ENCODE measurements at places on chromosomes 6 and 20. TPM values are rescaled to one million over a fixed set of nuclear protein-coding genes. Genes with fewer than 3 reads are reported as not detected.
A peak's percentile ranks its signal among the peaks of the same experiment; 100 is the strongest.

DNA sequence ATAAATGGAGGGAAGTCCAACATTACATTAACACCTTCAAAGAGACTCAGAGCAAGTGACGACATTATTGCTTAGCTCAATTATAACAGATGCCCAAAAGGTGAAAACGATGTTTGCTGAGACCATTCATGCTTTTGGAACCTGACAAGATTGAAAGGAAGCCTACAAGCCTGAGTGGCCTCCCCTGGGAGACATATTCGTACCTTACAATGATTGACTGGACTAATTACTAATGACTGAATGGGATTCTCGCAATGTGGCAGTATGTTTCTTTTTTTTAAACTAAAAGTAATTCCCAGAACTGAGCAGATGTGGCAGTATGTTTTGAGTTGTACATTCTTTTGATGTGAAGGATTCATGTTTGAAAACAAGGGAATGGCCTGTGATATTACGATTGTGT, 49.9 kb downstream of the VEGFA start:
- no peaks in the 10 kb centered on the region for H3K36me3 ChIP-seq
- no peak overlapping the region for H3K4me3 ChIP-seq
- no peak for DNase-seq
- no peak overlapping the region for H3K27ac ChIP-seq
- no peaks in the 10 kb centered on the region for H3K27me3 ChIP-seq

DNA sequence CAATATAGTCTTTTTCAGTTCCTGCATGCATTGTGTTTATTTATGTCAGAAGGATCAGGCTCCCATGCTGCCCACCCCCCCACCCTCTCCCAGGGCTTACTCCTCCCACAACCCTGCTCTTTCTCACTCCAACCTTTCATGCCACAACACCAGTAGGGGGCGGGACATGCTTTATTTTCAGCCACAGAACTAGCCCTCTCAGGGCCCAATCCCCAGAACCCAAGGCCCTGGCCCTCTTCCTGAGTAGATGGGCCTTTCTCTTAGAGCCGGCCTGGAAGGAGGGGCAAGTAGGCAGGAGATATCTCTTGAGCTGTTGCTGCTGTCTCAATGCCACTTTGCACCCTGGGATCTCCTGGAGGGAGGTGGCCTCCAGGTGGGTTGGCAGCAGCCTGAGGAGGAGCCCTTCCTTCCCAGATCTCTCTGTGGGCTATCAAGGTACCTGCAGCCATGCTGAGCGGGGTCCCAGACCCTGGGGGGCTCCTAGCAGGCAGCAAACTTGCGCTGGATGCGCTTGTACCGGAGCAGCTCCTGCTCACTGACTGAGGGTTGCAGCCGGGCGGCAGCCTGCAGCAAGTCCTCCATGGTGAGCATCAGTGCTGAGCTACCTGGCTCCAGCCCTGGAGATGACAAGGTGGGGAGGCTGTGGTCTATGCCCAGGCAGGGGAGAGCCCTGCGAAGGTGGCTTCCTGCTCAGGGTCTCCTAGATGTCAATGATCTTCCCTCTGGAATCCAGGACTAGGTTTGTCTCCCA, 3.5 kb downstream of the GNMT start:
- H3K27me3 ChIP-seq: no peaks in the 10 kb centered on the region
- peaks cover 15% of the 10 kb centered on the region for H3K36me3 ChIP-seq
- no peaks in the 10 kb centered on the region for H3K4me1 ChIP-seq

DNA sequence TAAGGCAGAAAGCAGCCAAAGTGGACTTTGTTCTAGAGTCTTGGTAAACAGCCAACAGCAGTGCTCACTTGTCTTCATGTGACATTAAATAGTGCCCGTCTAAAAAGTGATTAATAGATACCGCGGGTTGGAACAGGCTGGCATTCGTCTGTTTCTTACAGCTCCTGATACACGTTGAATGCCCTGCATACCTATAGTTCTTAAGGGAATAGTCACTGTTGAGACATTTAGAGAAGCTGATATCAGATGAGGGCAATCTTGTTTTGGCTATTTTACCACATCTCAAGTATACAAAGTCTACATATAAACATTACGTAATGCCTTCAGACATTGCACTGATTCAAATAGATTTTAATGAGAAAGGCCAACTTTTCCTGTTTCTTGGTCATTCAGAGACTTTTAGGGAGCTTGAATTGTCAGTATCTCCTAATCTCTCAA, 374.9 kb upstream of the FLRT3 start:
- no peak overlapping the region for H3K27ac ChIP-seq
- DNase-seq: no peak
- H3K36me3 ChIP-seq: no peaks in the 10 kb centered on the region
- H3K4me1 ChIP-seq: no peaks in the 10 kb centered on the region
- no peaks in the 10 kb centered on the region for H3K27me3 ChIP-seq
- H3K4me3 ChIP-seq: no peak overlapping the region

DNA sequence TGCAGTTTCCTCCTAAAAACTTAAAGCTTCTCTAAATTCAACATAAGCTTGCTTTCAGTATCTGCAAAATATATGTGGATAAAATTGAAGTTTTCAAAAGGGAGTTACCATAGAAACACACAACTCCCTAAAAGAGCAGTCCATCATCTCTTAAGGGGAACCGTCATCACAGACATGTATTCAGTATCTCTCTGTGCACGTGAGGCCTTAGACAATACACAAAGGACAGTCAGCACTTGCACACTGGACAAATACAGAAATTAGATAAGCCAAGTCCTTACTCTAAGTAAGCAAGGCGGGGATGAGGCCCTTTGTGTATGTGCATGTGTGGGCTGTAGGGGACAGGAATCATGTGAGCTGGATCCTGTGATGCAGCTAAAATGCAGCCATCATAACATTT, 136.6 kb downstream of the BACH2 start:
- H3K36me3 ChIP-seq: no peaks in the 10 kb centered on the region
- no peaks in the 10 kb centered on the region for H3K27me3 ChIP-seq
- peaks cover 25% of the 10 kb centered on the region for H3K4me1 ChIP-seq
- DNase-seq: peak; percentile 75

The BNIP5 gene
- not detected for total RNA-seq

- peaks cover 100% of the 10 kb centered on the region for H3K27me3 ChIP-seq
- no peak overlapping the region for H3K27ac ChIP-seq
- DNase-seq: no peak
- H3K4me1 ChIP-seq: peaks cover 13% of the 10 kb centered on the region
Measured at GRCh38 chr20:56630506-56631317, 1.6 kb downstream of the TFAP2C start.

DNA sequence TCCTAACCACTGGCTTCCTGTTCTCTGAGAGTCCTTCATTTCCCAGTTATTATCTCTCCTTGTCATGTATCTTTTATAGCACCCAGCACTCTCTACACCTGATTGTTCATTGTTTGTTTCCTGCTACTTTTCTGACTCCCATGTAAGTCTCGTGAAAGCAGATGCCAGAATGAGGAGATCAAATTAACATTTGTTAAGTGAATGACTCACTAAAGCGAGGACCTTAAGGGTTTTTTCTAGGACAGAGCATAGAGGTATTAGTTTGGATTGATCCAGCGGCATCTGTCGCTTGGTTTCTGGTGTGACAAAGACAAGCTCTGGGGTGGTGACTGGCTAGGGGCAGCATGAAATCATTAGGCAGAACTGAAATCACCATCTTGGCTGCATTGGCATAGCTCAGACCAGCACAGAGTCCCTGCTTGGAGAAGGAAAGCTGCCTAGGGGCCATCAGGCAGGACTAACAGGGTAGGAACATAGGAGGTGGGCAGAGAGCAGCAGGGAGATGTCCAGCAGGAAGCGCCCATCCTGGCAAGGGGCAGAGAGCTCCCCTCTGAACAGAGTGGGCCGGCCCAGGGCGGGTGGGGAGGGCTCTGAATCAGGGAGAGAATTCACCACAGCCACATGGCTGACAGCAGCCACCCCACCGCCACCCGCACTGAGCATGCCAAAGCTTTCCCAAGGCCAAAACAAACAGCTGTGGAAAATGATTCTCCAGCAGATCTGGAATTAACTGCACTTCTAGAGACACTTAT, 97.1 kb upstream of the CEP85L start:
- H3K27ac ChIP-seq: no peak overlapping the region
- H3K36me3 ChIP-seq: no peaks in the 10 kb centered on the region
- H3K4me1 ChIP-seq: no peaks in the 10 kb centered on the region
- no peaks in the 10 kb centered on the region for H3K27me3 ChIP-seq
- no peak overlapping the region for H3K4me3 ChIP-seq

The ERVFRD-1 gene
- total RNA-seq: 0.11 TPM

The GGTLC1 gene
- total RNA-seq: not detected

The SIRPB1 gene
- total RNA-seq: not detected

The ENPP1 gene
- total RNA-seq: 20.5 TPM

The FAM83B gene
- 0.41 TPM for total RNA-seq

The MUCL3 gene
- total RNA-seq: not detected

The NOTCH4 gene
- total RNA-seq: 2.8 TPM

DNA sequence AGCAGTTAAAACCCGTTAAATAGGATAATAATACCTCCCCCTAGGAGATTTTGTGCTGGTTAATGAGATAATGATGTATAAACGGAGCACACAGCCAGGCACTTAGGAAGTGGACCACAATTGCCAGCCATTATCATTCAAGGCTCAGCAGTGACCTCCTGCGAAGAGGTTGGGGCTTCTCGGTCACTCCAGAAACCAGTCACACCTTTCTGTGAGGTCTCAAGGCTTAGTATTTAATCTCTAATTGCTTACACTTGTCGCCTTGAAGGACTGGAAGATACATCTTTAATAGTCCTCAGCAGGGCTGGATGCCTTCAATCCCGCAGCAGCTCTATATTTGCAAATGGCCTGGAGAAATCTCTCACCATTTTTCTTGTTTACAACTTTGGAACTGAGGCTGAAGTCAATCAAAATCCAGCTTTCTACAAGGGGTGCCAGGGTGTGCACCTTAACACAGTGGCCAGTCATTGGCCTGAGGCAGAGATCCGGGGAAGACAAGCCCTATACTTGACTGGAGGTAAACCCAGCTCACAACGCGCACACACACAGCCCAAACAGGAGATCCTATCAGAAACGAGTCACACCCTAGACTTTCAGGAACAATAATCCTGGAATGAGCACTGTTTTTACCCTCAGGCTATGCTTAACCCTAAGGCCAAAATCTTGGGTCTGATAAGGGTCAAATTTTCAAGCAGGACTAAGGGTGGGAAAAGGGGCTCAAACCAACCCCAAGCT, 1.2 kb downstream of the POU5F1 start:
- H3K4me1 ChIP-seq: no peaks in the 10 kb centered on the region
- H3K27ac ChIP-seq: no peak overlapping the region
- H3K27me3 ChIP-seq: no peaks in the 10 kb centered on the region

The FITM2 gene
- 5.7 TPM for total RNA-seq

DNA sequence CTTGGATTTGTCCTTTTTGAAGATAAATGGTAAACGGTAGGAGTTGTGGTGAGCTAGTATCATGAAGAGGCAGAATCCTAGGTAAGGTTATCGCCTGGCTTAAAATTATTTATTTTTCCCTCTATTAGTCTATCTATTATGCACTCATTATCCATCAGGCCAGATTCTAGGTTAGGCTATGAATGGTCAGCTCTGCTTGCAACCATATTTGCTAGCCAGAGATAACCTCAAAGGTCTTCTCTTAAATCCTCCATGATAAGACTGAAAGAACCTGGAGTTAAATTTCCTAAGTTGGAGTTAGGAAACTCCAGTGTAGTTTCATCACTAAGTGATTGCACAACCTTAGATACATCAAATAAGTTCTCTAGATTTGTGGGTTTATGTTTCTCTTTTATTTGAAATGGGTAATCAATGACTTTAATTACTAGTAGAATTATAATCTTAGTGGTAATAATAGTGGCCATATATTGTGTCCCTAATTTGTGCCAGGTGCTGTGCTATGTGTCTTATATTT, 302.1 kb upstream of the RUNX2 start:
- H3K4me1 ChIP-seq: no peaks in the 10 kb centered on the region
- H3K27me3 ChIP-seq: no peaks in the 10 kb centered on the region
- no peaks in the 10 kb centered on the region for H3K36me3 ChIP-seq
- H3K4me3 ChIP-seq: no peak overlapping the region
- no peak for DNase-seq

- H3K27me3 ChIP-seq: peaks cover 88% of the 10 kb centered on the region
- H3K36me3 ChIP-seq: no peaks in the 10 kb centered on the region
- H3K4me1 ChIP-seq: peaks cover 13% of the 10 kb centered on the region
- DNase-seq: no peak
- H3K27ac ChIP-seq: no peak overlapping the region
Measured at GRCh38 chr6:90298459-90299053, 1.9 kb upstream of the BACH2 start.

GRCh38 chr20:51385646-51386530, 156.6 kb downstream of the NFATC2 start:
- H3K27ac ChIP-seq: no peak overlapping the region
- H3K36me3 ChIP-seq: no peaks in the 10 kb centered on the region
- peaks cover 7% of the 10 kb centered on the region for H3K4me1 ChIP-seq
- H3K4me3 ChIP-seq: no peak overlapping the region
- DNase-seq: peak; percentile 57
- no peaks in the 10 kb centered on the region for H3K27me3 ChIP-seq

All from A673 (cell line).